ENCODE measurements at places on chromosomes 11 and 22. TPM values are rescaled to one million over a fixed set of nuclear protein-coding genes. Genes with fewer than 3 reads are reported as not detected.

- no peaks in the 10 kb centered on the region for H3K27me3 ChIP-seq
- peaks cover 25% of the 10 kb centered on the region for H3K36me3 ChIP-seq
- peak overlapping the region; percentile 55 for H3K27ac ChIP-seq
- peaks cover 13% of the 10 kb centered on the region for H3K4me1 ChIP-seq
- DNase-seq = no peak
These were observed 15.3 kb upstream of the GAB2 start for GRCh38 chr11:78432956-78433355.

GRCh38 chr22:46547179-46547882 is 9.9 kb upstream of the CELSR1 start:
- H3K4me1 ChIP-seq = peaks cover 36% of the 10 kb centered on the region
- peak overlapping the region; percentile 71 for H3K4me3 ChIP-seq
- peak overlapping the region; percentile 87 for H3K27ac ChIP-seq
- peaks cover 7% of the 10 kb centered on the region for H3K27me3 ChIP-seq
- H3K36me3 ChIP-seq = no peaks in the 10 kb centered on the region

DNA sequence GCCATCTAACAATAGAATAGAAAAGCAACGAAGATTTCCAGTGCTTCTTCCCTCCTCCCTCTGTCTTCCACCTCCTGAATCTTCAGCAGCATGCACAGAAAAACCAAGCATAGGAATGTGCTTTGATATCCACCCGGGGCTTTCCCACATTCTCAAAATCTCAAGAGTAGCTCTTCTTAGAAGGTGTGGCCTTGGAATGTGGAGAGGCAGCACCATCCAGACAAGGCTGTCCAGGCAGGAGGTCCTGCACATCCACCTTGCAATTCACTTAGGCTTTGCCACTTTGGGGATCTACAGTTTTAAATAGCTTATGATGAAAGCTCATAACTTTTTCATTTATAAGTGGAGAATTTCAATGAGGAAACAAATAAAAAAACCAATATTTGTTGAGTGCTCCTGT is 72.9 kb downstream of the KIRREL3 start:
- peak overlapping the region; percentile 35 for H3K4me3 ChIP-seq
- peaks cover 29% of the 10 kb centered on the region for H3K4me1 ChIP-seq
- peak overlapping the region; percentile 84 for H3K27ac ChIP-seq
- no peak for DNase-seq
- H3K27me3 ChIP-seq = peaks cover 3% of the 10 kb centered on the region
- H3K36me3 ChIP-seq = no peaks in the 10 kb centered on the region

GRCh38 chr11:68436162-68436888 is 24.2 kb upstream of the PPP6R3 start:
- peaks cover 3% of the 10 kb centered on the region for H3K36me3 ChIP-seq
- no peak overlapping the region for H3K27ac ChIP-seq
- H3K4me3 ChIP-seq = no peak overlapping the region
- H3K27me3 ChIP-seq = no peaks in the 10 kb centered on the region
- peaks cover 5% of the 10 kb centered on the region for H3K4me1 ChIP-seq
- DNase-seq = peak; percentile 65

- peaks cover 20% of the 10 kb centered on the region for H3K4me1 ChIP-seq
- DNase-seq = no peak
- no peak overlapping the region for H3K4me3 ChIP-seq
- no peak overlapping the region for H3K27ac ChIP-seq
- no peaks in the 10 kb centered on the region for H3K36me3 ChIP-seq
These were observed 82.1 kb downstream of the FBLN1 start for GRCh38 chr22:45584621-45585436.

GRCh38 chr11:34074391-34074790 is 22.9 kb downstream of the CAPRIN1 start:
- H3K4me1 ChIP-seq = no peaks in the 10 kb centered on the region
- H3K27ac ChIP-seq = no peak overlapping the region
- DNase-seq = no peak
- H3K27me3 ChIP-seq = no peaks in the 10 kb centered on the region

- H3K27ac ChIP-seq = no peak overlapping the region
- peaks cover 5% of the 10 kb centered on the region for H3K4me1 ChIP-seq
- H3K4me3 ChIP-seq = no peak overlapping the region
- H3K36me3 ChIP-seq = no peaks in the 10 kb centered on the region
- DNase-seq = no peak
These were observed 27.0 kb downstream of the DSCAML1 start for GRCh38 chr11:117770061-117770460.

- no peak overlapping the region for H3K27ac ChIP-seq
- peaks cover 9% of the 10 kb centered on the region for H3K4me1 ChIP-seq
- H3K4me3 ChIP-seq = no peak overlapping the region
These were observed 8.0 kb downstream of the TUBGCP6 start for GRCh38 chr22:50236731-50237409.

DNA sequence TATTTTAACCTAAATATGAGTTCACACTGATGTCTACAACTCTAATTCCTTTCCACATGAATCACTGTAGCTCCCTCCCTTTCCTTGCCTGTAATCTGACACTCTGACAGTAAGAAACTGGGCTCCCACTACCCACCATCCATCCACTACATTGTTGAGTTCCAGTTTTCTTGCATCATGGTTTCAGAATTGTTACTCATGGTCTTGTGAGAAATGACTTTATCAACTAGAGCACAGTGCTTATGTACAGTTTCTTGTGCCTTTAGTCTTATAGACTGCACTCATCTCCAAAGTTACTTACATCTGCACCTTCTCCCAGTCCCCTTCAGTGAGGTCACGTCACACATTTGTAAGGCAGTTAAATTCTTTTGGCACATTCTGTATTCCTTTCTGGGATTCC is 78.6 kb downstream of the RTL6 start:
- no peak overlapping the region for H3K4me3 ChIP-seq
- DNase-seq = no peak
- H3K27ac ChIP-seq = no peak overlapping the region
- H3K36me3 ChIP-seq = no peaks in the 10 kb centered on the region
- peaks cover 14% of the 10 kb centered on the region for H3K4me1 ChIP-seq

GRCh38 chr11:78274739-78275138 is 86.0 kb downstream of the USP35 start:
- H3K4me1 ChIP-seq = peaks cover 19% of the 10 kb centered on the region
- H3K27ac ChIP-seq = no peak overlapping the region
- H3K27me3 ChIP-seq = no peaks in the 10 kb centered on the region
- H3K4me3 ChIP-seq = no peak overlapping the region
- peaks cover 30% of the 10 kb centered on the region for H3K36me3 ChIP-seq

- H3K27me3 ChIP-seq = no peaks in the 10 kb centered on the region
- H3K4me3 ChIP-seq = no peak overlapping the region
- H3K27ac ChIP-seq = no peak overlapping the region
- H3K36me3 ChIP-seq = peaks cover 6% of the 10 kb centered on the region
- H3K4me1 ChIP-seq = peaks cover 10% of the 10 kb centered on the region
- DNase-seq = no peak
These were observed 194.2 kb upstream of the DDI1 start for GRCh38 chr11:103842191-103842590.

GRCh38 chr22:39316440-39317083 is 2.9 kb downstream of the RPL3 start:
- peaks cover 26% of the 10 kb centered on the region for H3K4me1 ChIP-seq
- no peak for DNase-seq
- H3K4me3 ChIP-seq = peak overlapping the region; percentile 100

DNA sequence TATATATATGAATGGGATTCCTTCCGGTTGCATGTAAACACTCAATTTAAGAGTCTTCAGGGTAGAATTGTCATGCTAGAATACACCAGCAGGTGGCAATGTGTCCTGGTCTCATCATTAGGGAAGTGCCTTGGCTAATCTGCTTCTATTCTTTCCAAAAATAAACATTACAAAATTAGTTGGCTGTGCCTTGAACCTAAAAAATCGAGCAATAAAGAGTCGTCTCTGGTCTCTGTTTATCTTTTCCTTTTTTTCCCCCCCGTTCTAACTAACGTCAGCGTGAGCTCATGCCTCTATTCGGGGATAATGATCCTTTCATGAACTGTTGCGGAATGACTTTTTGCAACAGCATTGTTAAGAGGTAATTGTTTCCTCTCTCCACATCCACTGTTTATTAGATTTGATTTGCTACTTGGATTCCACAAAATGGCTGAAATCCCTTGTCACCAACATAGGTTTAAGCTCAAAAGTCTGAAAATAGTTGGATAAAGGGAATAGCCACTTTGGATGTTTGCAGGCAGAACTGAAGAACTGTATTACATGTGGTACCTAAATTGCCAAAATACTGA is 1.2 kb upstream of the ARHGEF12 start:
- H3K4me1 ChIP-seq = peaks cover 17% of the 10 kb centered on the region
- no peak for DNase-seq
- peaks cover 4% of the 10 kb centered on the region for H3K36me3 ChIP-seq
- H3K27ac ChIP-seq = peak overlapping the region; percentile 79

DNA sequence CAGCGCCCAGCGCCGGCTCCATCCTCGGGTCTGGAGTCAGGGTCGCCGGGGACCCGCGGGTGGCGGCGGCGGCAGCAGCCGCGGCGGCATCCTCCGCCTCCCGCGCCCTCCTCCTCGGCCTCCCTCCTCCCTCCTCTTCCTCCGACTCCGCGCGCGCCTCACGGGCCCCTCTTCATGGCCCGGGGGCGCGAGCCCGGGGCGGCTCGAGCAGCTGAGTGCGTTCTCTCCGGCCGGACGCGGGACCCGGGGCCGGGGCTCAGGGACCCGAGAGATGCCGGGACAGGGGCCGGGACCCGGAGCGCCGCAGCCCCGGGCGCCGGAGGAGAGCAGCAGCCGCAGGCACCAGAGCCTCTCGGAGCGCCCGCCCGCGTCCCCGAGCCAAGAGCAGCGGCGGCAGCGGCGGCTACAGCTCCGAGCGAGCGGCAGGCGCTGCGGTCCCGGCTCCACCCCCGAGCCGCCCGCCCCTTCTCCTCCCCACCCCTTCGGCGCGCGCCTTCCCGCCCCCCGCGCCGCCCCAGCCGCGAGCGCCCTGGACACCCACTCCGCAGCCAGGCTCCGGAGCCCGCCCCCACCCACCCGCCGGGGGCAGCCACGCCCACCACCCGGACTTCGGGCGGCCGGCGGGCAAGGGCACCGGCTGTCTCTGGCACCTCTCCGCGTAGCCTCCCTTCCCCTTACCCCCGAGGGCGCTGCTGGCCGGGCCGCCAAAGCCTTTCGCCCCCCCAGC is at the start of gene CHST1:
CHST1 (minus strand) TSS at position 417 of the 727 bp plus-strand sequence. CDS start 14,699 bp downstream, outside the sequence.
- H3K4me1 ChIP-seq = peaks cover 24% of the 10 kb centered on the region
- no peak for DNase-seq
- peaks cover 69% of the 10 kb centered on the region for H3K27me3 ChIP-seq
- H3K27ac ChIP-seq = no peak within 1 kb of the TSS

GRCh38 chr11:2655016-2655719 is 44.6 kb downstream of the KCNQ1OT1 start:
- H3K4me1 ChIP-seq = peaks cover 8% of the 10 kb centered on the region
- H3K4me3 ChIP-seq = no peak overlapping the region
- H3K27ac ChIP-seq = no peak overlapping the region
- H3K36me3 ChIP-seq = peaks cover 49% of the 10 kb centered on the region
- no peaks in the 10 kb centered on the region for H3K27me3 ChIP-seq
- DNase-seq = no peak

The SEPTIN5 gene
- 45.7 TPM for total RNA-seq

The APBB1 gene
- 61.6 TPM for total RNA-seq

The CNGA4 gene
- total RNA-seq = 0.68 TPM

The IL17RA gene
- total RNA-seq = 8.0 TPM

The GUCY1A2 gene
- total RNA-seq = 13.2 TPM

The MS4A6A gene
- 4.2 TPM for total RNA-seq

The SOX6 gene
- 8.7 TPM for total RNA-seq

All from type B pancreatic cell (in vitro differentiated cells).